ENCODE measurements at places on chromosomes 16 and 17. TPM values are rescaled to one million over a fixed set of nuclear protein-coding genes. Genes with fewer than 3 reads are reported as not detected.

DNA sequence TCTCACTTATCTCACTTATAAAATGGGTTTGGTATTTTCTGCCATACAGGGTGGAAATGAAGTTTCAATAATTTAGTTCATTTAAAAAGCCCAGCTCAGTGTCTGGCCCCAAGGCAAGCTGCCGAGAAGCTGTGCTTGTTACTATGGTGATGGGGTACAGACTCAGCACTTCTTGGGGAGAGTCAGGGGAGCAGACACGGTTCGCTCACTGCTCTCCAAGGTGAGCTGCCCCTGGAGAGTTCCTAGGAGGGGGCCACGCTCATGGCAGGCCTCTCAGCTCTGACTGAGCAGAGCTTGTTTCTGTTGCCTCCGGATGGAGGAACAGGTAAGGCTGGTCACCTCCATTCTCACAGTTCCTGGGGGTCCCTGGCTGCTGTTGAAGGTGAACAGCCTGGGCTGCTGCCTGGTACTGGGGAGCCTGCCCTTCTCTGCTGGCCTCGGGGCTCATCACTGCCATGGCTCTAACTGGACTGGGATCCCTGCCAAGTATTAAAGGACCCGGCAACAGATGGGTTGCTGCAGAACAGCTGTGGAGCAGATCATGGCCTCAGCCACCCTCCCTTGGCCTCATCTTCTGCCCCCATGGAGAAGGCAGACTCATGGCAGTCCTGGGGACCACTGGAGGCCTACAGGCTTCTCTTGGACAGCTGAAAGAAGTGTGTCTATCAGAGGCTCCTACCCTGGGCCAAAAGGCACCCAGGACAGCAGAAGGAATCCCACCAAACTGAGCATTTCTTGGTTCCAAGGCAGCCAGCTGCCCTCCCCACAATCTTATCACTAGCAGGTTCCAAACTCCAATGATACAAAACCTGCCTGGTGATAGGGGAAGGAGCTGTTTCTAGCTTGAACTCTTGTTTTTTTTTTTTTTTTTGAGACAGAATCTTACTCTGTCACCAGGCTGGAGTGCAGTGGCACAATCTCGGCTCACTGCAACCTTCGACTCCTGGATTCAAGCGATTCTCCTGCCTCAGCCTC lies 25.9 kb upstream of the SPATA32 start:
- no peak for ATAC-seq

DNA sequence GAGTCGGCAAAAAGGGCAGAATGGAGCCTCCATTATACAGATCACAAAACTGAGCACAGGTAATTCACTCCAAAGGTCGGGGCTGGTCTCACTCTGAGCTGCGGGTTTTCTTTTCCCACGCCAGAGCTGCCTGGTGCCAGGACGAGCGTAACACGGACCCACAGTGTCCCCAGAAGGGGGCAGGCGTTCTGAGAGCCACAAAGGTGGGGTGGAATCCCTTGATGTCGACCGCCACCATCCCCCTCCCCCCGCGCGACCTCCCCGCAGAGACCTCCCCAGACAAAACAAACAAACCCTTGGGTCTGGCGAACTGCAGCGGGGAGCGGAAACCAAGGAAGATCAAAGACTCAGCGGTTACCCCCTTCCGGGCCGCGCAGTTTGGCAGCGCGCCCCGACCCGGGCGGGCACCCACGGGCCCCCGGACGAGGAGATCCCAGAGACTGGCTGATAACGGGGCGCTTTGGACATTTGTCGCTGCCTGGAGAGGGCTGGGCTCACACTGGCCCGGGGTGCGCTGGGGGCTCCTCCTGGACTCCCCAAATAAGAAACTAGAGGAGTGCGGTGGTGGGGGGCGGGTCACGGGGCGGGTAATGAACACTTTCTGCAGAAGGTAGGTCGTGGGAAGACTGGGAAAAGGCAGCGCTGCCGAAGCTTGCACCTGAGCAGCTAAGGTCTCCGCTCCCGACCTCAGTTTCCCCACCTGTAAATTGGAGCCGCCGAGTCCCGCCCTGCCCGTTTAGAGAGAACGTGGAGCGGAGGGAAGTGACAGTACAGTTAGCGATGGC lies 664 bp upstream of the NKD1 start:
- ATAC-seq = peak; percentile 35

DNA sequence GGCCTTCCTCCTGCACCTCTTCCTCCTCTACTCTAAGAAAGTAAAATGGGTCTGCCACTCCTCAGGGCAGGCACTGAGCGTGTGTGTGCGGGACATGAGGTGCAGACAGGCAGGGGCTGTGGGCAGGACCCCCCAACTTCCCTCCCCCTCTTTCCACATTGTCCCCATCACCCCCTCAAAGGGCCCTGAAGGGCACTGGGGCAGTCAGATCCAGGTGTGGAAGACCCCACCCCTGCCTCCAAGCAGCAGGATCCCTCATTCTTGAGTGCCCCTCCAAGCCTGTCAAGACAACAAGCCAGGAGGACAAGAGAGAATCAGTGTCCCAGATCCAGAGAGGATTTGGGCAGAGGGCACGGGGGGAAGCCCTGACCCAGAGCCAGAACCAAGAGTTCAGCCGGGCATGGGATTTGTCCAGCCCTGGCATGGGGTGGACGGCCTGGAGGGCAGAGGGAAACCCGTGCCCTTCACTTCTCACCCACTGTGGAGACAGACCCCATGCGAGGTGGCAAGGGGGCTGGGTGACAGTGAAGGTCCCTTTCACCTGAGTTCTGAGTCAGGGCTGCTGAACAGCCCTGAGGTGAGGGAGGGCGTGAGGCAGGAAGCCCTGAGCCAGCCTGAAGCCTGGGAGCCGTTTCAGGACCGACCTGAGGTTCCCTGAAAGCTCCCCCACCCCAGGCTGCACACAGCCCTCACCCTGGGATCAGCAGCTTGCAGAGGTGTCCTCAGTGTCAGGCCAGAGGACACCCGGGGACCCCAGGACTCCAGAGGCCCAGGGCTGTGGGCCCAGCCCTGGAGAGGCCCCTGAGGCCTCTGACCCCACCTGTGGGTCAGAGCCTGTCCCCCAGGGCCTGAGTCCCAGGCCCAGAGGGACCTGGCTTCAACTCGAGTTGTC lies 45.8 kb downstream of the USP22 start:
- no peak for ATAC-seq

GRCh38 chr17:2008332-2009126 lies 16.6 kb downstream of the RTN4RL1 start:
- ATAC-seq = no peak

- peak; percentile 59 for ATAC-seq
Observed at GRCh38 chr16:75820672-75821071, 94.4 kb upstream of the CPHXL start.

GRCh38 chr17:42282478-42283080 lies 5.7 kb upstream of the STAT5A start:
- no peak for ATAC-seq

GRCh38 chr16:86665319-86665675 lies 86.9 kb downstream of the FOXL1 start:
- ATAC-seq = no peak

GRCh38 chr17:8041979-8042378 lies 3.1 kb downstream of the ALOX15B start:
- ATAC-seq = no peak

DNA sequence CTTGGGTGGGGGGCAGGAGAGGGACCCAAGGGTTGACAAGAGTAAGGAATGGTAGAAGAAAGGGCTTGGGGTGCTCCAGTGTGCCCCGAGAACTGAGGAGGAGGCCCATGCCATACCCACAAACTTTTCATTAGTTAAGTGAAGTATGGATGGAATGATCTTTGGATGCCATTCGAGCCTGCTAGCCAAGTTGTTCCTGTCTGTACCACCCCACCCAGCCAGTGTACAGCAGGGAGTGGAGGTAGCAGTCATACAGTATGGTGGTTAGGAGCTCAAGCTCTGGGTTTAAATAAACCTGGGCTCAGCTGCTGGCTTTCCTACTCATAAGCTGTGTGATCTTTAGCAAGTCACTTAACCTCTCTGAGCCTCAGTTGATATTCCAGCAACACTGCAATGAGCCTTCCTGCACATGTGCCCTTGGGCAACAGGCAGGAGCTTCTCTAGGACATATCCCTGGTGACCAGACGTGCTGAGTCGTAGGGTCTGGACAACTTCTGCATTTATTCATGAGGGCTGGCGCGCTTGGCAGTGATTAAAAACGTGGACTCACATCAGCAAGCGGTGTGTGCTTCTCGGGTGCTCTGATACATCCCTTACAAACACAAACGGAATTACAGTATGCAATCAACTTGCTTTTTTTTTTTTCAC lies 22.9 kb downstream of the ITPRIPL2 start:
- ATAC-seq = peak; percentile 76

DNA sequence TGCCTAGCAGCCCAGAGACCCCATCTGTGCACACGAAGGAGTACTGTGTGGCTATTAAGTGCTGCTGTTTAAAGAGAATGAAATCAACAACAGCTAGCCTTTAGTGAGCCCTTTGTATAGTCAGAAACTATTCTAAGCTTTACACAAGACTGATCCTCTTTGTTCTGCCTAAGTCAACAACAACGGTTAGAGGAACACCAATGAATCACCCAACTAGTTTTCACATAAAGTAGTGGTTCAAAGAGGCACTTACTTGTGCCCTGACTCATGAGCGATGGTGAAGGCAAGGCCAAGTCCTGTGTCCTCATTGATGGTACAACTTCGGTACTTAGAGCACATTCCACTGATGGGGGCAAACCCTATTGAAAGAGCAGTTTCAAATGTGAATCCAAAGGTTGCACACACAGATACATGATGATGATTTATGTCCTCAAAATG lies 75.8 kb downstream of the ADAMTS18 start:
- ATAC-seq = peak; percentile 74

DNA sequence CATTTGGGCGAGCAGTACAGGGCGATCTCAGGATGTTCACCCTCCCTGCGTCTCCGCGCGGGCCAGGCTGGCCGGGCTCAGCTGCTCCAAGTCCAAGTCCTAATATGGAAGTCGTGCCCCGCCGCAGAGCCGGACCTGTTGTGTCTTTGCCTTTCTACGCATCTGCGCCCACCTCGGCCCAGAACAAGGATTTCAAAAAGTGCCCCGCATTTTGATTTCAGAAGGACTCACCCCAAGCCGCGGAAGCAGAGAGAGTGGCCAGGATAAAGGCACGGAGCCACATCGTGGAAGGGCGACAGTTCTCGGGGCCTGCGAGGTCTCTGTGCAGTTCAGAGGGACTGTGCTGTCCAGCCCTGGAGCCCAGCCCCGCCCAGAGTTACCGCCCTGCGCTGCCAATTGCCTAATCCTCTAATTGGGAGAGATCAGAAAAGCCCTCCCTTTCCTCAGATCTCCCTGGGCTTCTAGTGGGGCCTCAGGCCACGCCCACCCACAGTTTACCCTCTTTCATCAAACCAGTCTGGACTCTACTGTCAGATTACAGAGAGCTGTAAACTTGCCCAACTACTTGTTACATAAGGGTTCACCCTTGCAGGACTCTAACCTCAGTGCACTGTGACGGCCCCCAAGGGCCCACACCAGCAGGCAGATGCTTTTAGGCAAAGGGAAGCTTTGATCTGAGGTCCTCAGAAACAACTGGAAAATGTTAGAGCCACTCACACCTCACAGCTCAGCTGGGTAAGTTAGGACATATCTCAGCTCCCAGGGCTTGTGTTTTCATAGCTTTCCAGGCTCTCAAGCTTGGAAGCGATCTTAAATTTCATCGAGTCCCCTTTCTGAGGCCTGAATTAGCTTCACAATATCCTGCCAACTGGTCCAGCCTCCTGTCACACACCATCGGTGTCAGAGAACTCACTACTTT lies at the start of gene CES1:
Gene CES1 (minus strand): TSS at position 324 of the 919 bp plus-strand sequence. CDS start 41 bp downstream, at position 283.
- ATAC-seq = peak; percentile 17

- no peak for ATAC-seq
Observed at GRCh38 chr17:37605081-37605480, 4.1 kb downstream of the SYNRG start.

DNA sequence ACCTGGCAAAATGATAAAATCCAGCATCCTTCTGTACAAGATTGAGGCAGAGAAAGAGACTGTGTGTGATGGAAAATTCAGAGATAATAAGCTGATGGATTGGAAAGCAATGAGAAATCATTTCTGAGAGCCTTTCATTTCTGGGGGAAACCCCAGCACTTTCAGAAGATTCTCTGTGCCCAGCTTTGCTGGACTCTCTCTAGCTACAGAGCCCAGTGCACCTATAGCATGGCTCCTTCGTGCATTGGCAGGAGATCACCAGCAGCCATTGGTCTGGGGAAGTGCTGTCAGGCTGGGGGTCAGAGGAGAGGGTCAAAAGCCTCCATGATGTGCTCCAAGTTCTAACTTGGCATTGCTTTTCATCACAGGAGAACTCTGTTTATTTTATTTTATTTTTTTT lies 259.9 kb downstream of the SOX9 start:
- no peak for ATAC-seq

- ATAC-seq = no peak
Observed at GRCh38 chr17:4893721-4894560, 5.4 kb upstream of the C17orf107 start.

GRCh38 chr16:57958544-57958943 lies 12.4 kb downstream of the CNGB1 start:
- ATAC-seq = no peak

GRCh38 chr16:56950881-56951771 lies 10.6 kb upstream of the CETP start:
- ATAC-seq = peak; percentile 52

GRCh38 chr17:13600475-13601321 lies 1.0 kb downstream of the HS3ST3A1 start:
- peak; percentile 18 for ATAC-seq

The ZP2 gene
- not detected for total RNA-seq

The TP53TG3F gene
- not detected for total RNA-seq

The KCNG4 gene
- not detected for total RNA-seq

The EFCAB5 gene
- total RNA-seq = not detected

The CAMKK1 gene
- total RNA-seq = 4.2 TPM

The YPEL3 gene
- total RNA-seq = 22.8 TPM

The TMC8 gene
- total RNA-seq = 2.0 TPM

The GP2 gene
- not detected for total RNA-seq

The TP53TG3B gene
- total RNA-seq = not detected

The KRTAP1-3 gene
- total RNA-seq = not detected
